Germinal center (tissue), 1 donor: ENCODE measurements at places on chromosomes 7 and 10.

GRCh38 chr7:74457007-74457406, 3.3 kb downstream of the GTF2IRD1 start:
- no peak for DNase-seq

- DNase-seq, result no peak
These were observed 2.4 kb downstream of the SH2D4B start for GRCh38 chr10:80540136-80540535.

DNA sequence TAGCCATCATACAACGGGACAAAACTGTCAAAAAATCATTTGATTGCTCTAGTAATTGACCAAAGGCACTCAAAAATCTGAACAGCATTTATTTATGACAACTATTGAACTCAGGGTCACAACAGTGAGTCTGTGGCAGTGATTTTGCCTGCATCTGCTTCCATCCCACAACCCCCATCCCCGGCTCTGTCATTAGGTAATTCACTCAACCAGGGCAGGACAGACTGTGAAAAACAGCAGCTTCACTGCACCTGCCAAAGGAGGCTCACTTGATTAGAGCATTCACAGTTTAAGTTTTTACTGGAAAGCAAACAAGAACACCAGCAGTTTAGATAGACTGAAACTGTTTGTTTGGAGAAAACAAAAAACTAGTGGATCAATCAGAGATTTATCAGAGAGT, 22.2 kb downstream of the NRCAM start:
- no peak for DNase-seq

DNA sequence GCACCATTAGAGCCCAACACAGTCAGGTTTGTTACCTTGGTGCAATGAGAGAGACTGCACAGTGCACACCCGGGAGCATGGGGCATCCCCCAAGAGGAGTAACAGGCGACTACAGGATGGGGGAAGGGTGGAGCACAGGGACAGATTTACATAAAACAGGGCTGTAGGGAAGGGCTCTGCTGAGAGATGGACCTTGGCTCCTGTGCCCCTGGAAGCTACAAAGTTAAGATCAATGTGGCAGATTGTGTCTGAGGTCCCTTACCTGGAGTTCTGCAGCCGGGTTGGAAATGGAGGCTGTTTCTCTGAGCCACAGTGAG, 13.7 kb upstream of the SLC18A3 start:
- DNase-seq, result no peak

GRCh38 chr10:21311426-21311825, 214.1 kb downstream of the SKIDA1 start:
- no peak for DNase-seq

- no peak for DNase-seq
These were observed 29.3 kb upstream of the CSGALNACT2 start for GRCh38 chr10:43108951-43109350.

GRCh38 chr7:80665526-80665925, 27.1 kb downstream of the CD36 start:
- DNase-seq, result no peak
